Vagina (tissue), 2 donors: ENCODE measurements at places on chromosomes 12 and 14.

DNA sequence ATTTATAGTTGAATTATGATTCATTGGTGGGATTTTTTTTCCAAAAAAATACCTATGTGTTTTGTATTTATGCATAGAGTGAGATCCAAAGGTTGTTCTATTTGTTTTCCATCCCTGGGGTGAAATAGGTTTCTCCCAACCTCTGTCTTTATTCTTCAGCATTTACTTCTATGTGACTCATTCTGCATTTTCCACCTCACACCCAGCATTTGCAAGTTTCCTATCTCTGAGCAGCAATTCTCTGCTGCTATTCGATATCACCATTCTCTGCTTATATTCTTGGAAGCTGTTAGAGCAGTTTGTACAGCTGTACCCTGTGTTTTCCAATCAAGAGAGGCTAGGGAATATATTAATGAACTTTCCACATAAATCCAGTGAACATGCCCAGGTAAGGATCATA lies 538.9 kb downstream of the SNAPC1 start:
- DNase-seq: no peak

GRCh38 chr12:91273560-91273959 lies 90.9 kb upstream of the DCN start:
- no peak for DNase-seq

DNA sequence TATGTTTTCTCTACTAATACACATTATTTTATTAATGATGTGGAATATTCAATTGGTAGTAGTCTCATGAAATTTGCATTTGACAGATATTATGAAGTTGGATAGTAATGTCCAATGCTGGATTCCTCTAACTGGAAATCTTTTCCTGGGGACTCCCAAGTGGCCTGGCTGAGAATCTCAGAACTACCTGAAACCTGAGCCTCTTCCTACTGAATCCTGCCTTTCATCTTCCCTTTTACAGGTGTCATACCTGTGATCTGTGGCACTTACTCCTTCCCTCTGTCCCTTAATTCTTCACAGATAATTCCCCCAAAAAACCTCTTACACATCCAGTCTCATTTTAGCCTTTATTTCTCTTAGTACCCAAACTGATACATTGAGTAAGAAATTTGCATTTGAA lies 89.7 kb upstream of the MYF6 start:
- DNase-seq: no peak

GRCh38 chr12:112855375-112855774 lies 51.4 kb upstream of the OAS1 start:
- no peak for DNase-seq

DNA sequence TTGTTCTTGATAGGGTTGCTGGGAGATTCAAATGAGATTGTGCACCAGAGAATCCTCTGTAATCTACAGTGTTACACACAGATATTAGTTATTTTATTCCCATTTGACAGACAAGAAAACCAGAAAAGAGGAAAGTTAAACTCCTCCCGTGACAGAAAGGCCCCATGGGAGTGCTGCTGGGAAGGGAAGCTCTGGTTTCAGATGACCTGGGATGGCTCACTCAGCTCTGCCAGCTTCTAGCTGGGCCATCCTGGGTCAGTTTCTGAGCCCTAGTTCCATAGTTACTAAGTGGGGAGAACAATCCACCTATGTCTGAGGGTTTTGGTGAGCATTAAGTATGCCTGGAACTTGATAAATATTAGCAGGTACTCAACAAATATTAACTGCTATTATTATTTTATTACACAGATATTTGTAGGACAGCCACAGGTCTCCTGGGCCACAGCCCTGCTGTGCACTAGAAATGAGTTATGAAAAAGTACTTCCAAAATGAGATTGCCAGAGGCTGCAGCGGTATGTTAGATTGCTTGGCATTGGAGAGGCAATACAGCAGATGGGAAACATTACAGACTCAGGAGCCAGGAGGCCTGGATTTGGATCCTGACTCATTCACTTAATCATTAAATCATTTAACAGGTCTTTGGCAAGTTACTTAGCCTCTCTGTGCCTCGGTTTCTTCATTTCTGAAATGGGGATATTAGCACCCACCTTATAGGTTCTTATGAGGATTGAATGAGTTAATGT lies 47.1 kb upstream of the STON2 start:
- no peak for DNase-seq

GRCh38 chr12:76340680-76341435 lies 7.4 kb downstream of the BBS10 start:
- DNase-seq: no peak

- no peak for DNase-seq
Measured at GRCh38 chr12:53952335-53952694, 2.4 kb upstream of the HOXC12 start.

DNA sequence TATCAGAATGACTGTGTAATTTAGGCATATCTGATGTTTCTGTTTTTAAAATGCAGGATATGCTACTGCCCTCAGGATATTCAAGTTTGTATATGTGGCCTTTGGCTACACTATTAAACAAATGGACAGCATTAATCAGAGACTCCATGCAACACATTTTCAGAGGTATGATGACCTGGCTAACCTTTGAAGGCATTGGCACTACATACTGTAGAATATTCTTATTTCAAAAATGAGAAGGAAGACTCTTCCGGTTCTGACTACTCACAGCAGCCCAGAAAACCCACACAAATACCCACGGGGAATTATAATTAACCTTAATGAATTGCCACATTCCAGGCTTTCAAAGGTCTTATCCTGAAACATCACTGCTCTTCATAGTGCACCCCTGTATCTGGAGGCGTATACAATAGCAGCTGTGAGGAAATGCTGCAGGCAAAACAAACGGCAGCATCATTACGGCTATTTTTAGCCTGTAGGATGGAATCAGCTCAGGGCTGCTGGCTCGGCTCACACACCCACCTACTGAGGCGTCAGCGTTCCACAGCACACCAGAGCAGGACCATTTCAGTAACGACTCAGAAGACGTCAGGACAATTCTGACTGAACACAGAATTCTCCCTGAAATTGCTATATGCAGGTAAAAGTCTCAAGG lies 648.5 kb downstream of the RPS29 start:
- no peak for DNase-seq

DNA sequence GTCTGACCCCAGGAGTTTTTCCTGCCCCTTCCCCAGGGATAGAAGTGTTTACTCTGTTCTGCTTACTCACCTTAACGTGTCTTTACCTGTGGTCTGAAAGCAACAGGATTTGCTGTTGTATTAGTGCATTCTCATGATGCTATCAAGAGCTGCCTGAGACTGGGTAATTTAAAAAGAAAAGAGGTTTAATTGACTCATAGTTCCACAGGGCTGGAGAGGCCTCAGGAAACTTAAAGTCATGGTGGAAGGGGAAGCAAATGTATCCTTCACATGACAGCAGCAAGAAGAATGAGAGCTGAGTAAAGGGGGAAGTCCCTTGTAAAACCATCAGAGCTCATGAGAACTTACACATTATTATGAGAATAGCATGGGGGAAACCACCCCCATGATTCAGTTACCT lies 240.4 kb downstream of the SNAPC1 start:
- no peak for DNase-seq

DNA sequence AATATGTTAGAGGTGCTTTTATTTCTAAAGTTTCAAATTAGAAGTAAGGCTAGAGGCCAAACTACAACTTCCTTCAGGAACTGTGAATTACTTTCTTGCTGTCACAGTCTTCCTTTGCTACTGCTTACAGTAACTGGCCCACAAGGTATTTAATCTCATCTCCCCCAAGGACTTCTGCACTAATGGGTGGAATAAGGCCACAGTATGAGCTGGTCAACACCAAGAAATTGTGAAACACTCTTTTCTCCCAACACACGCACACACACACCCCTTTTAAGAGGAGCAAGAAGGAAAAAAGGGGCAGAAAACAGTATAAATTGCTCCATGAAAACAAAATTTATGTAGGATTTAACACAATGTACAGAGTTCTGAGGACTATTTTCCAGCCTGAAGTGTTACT lies 45.6 kb downstream of the SCAF11 start:
- no peak for DNase-seq

GRCh38 chr14:54503486-54503885 lies 6.2 kb upstream of the CGRRF1 start:
- no peak for DNase-seq

GRCh38 chr14:95901054-95901453 lies 24.4 kb downstream of the TUNAR start:
- no peak for DNase-seq

DNA sequence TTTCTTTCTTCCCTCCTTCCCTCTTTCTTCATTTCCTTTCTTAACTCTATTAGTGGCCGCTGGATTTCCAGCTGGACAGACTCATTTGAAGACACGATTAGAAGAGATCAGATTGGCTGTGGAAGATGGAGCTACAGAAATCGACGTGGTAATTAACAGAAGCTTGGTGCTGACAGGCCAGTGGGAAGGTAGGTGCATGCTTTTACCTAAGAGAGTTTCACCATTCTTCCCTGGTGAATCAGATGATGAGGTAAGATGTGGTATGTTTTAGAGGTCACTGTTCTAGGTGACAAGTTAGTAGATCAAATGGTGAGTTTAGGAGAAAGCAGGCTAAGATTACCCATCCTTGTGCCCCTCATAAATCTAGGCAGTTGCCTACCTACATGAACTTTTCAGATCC lies 51.6 kb downstream of the DERA start:
- no peak for DNase-seq

GRCh38 chr12:125247477-125247876 lies 182.2 kb downstream of the AACS start:
- DNase-seq: no peak

- DNase-seq: no peak
Measured at GRCh38 chr12:749751-750270, 2.6 kb upstream of the WNK1 start.

DNA sequence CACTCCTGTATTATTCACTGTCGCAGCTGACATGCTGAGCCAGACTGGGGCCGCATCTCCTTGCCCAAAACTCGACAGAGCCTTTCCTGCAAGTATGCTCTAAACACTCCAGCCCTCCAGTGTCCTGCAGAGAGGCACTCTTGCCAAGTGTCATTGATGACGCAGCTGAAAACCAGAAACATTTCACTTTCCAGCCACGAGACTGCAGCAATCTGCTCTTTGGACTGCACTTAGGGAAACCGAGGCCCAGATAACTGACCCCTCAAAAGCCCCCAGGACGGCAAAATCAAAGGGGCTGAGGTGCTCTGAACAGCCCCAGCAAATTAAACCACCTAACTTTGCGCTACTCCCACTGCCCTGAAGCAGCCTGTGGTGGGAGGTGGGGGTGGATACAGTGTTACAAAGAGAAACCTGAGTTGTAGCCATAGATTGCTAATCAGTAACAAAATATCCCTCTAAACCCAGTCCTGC lies 2.6 kb downstream of the CCDC85C start:
- DNase-seq: no peak

GRCh38 chr12:123363740-123364531 lies 711 bp downstream of the SBNO1 start:
- peak; percentile 88 for DNase-seq

DNA sequence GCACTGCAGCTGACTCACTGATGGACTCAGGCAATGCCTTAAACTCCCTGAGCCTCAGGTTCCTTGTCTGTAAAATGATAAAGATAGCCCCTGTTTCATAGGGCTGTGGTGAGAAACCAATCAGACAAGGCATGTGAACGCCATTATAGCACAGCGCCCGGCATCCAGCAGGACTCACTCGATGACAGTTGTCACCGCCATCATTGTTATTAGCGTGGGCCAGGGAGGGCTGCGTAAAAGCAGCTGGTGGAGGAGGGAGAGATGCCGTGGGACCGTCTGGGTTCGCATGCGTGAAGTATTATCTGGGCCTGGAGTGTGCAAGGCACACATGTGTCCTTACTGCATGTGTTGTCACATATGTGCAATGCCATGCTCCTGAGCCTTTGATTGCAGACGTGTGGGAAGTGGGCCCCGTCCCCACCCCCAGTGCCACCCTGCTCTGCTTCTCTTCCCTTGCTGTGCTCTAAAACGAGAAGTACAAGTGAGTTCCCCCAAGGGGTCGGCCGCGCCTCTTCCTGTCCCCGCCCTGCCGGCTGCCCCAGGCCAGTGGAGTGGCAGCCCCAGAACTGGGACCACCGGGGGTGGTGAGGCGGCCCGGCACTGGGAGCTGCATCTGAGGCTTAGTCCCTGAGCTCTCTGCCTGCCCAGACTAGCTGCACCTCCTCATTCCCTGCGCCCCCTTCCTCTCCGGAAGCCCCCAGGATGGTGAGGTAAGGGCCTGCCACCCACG lies at the start of gene PTPN6:
Gene PTPN6 (plus strand): TSS at position 546 of the 730 bp plus-strand sequence. CDS start 157 bp downstream, at position 703.
- no peak for DNase-seq

GRCh38 chr14:99131632-99132271 lies 140.2 kb downstream of the BCL11B start:
- DNase-seq: peak; percentile 80

- DNase-seq: no peak
Measured at GRCh38 chr14:33065634-33066033, 127.0 kb downstream of the NPAS3 start.

- DNase-seq: no peak
Measured at GRCh38 chr12:16612647-16613046, 6.7 kb upstream of the LMO3 start.

DNA sequence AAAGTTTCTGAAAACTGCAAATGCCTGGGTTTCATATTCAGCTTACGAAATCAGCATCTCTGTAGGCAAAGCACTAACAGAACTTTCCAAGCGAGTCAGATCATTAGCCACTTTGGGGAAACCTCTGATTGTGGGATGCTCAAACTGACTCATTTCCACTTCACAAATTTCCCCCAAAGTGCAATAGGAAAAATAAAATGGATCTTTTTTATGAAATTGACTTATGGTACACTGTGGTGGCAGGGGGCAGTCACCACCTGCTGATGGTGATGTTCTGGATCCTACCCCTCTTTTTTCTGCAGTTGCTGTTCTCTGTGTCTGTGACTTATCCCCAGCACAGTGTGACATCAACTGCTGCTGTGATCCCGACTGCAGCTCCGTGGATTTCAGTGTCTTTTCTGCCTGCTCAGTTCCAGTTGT lies 5.6 kb downstream of the TCTN1 start:
- no peak for DNase-seq

GRCh38 chr14:37864861-37865718 lies 269.7 kb downstream of the TTC6 start:
- no peak for DNase-seq

GRCh38 chr12:16588812-16589211 lies 17.1 kb downstream of the LMO3 start:
- no peak for DNase-seq

GRCh38 chr12:65566751-65567150 lies 257.5 kb upstream of the HMGA2 start:
- DNase-seq: no peak

DNA sequence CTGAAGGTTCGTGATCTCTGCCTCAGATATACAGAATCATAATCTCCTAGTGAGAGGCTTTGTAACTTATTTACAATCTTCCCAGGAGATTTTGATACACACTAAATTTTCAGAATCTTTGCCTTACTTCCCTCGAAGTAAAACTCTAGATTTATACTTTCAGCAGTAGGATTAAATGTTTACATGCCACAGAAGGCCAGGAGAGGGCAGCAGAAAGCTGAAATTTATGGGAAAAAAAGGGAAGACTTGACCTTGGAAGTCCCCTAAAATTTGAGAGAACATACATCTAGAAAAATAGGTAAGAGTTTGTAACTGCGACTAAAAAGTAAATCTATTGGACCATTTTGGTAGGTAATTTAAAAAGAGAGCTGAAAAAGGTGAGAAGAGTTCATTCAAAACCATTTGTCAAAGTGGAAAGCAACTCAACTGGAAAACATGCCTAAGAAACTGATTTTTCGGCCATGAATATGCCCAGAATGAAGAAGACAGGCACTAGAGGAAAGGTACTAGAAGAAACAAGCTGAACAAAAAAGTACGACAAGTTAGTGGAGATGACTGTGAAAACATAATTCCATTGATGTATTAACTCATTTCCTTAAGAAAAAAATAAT lies 242.0 kb upstream of the MDGA2 start:
- DNase-seq: no peak

GRCh38 chr14:67705211-67705610 lies 3.5 kb downstream of the RDH12 start:
- no peak for DNase-seq

GRCh38 chr12:121400332-121401139 lies 618 bp downstream of the RNF34 start:
- no peak for DNase-seq
